ENCODE measurements at places on chromosomes 5 and 9. TPM values are rescaled to one million over a fixed set of nuclear protein-coding genes. Genes with fewer than 3 reads are reported as not detected.

Gene C9
- not detected for total RNA-seq

GRCh38 chr9:1997646-1998045 lies 17.5 kb upstream of the SMARCA2 start:
- no peak for DNase-seq

Gene CDKN2B-AS1
- 0.59 TPM for total RNA-seq

- DNase-seq = no peak
Observed at GRCh38 chr5:949815-950560, 57.3 kb downstream of the TRIP13 start.

DNA sequence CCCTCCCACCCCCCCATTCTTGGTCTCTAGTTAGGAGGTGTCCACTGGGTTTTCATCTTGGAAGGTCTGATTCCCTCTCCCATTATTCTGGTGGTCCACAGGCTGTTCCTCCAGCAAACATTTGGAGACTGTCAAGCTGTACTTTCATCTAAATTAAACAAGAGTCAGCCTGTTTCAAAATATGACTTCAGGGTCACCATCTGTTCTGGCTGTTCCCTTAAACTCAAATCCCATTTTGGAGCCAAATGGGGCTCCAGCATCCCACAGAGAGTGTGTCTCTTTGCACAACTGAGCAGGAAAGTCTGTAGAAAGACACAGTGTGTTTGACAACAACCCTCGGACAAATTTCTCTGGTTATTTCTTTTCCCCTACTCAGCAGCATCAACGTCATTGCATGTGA lies 20.5 kb downstream of the COL15A1 start:
- DNase-seq = no peak

- DNase-seq = no peak
Observed at GRCh38 chr9:111038331-111039230, at the start of gene LPAR1. LPAR1 (minus strand) TSS chr9:111038470; CDS start chr9:110972117, 66,353 bp downstream.

Gene OR2V1
- total RNA-seq = not detected

Gene NPR3
- total RNA-seq = not detected

Gene RANBP3L
- total RNA-seq = not detected

Gene GFRA3
- total RNA-seq = not detected

Gene PCDHGA1
- not detected for total RNA-seq

GRCh38 chr9:32524892-32525708 lies 896 bp downstream of the RIGI start:
- DNase-seq = peak; percentile 28

Gene ADAM19
- total RNA-seq = 107 TPM

DNA sequence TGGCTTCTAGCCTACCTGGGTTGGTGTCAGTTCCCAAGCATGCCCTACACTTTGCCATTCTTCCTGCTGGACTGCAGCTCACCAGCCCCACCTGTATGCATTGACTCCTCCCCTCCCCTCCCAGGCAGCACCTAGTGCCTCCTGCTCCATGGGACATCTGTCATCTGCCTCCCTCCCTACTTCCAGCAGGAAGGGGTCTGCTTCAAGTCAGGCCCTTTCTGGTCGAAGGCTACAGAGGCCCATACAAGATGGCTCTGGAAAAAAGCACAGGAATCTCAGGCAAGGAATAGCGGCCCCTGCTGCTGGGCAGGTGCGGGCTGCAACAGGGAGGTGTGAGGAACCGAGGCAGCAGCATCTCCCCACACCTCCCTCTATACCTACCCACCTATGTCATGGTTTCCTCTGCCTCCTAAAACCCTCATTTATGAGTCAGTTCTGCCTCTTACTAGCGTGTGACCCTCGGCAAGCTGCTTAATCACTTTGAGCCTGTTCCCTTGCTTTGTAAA lies 19.7 kb downstream of the WWC1 start:
- DNase-seq = no peak

Gene LCN1
- total RNA-seq = not detected

Gene CAVIN4
- total RNA-seq = 0.07 TPM

DNA sequence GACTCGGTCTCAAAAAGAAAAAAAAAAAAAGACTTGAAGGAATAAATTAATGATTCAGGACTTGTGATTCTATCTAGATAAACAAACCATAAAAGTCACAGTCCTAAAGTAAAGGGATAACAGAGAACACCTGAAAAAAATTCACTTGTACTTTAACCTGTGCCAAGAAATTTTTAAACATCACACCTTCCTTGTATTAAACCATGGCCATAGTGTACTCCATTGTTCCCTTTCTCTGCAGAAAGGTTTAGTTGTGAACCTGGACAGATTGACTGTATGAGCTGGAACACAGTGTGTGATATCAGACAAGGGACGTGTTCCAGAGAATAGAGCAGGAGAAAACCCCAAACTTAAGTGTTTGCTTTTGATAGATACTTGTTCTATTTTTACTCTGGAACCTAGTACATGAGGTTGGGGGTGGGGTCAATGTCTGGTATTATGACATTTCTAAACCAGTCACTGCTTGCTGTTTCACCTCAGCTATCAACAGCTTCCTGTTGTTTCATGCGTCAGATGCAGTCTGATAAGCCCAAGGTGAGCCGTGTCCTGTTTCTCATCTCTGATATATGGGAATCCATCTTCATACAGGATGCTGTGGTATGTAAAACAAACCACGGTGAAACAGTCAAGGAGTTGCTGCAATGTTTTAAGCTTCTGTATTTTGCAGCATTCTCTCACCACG lies 62.5 kb upstream of the ITGA1 start:
- DNase-seq = peak; percentile 71

- DNase-seq = peak; percentile 8
Observed at GRCh38 chr9:93265301-93265971, 81.5 kb downstream of the WNK2 start.

- no peak for DNase-seq
Observed at GRCh38 chr9:122819791-122820489, 8.4 kb downstream of the PDCL start.

Gene ABCA2
- total RNA-seq = 22.1 TPM

Gene SCGB3A2
- total RNA-seq = not detected

DNA sequence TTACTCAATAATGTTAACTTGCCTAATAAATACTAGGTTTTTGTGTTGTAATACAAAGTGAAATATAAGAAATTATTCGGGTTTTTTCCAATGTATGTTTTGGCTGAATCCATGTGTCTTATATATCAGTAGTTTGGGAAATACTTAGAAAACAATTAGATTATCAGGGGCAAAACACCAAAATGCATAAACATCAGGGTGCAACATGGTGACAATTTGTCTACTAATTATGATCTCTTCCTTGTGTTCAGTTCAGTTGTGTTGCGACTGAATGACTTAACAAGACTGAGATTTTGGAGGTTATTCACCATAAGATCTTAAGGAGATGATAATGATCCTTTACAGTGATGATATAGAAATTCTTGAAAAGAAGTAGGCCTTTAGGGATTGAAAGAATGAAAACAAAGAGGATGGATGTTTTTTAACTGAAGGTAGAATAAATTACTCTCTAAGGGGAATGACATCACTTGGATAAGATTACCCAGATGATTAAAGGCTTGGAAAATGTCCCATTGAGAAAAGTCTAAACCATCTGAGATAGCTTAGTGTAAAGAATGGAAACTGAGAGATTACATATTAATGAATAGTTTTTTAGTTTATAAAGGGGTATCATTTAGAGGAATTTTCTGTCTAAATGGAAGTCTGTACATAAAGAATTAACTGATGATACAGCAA lies 415.8 kb downstream of the SPATA31D1 start:
- no peak for DNase-seq

GRCh38 chr5:61809651-61810050 lies 477.6 kb downstream of the ZSWIM6 start:
- DNase-seq = no peak

Gene SLC34A3
- total RNA-seq = not detected

GRCh38 chr9:98540476-98540875 lies 168.3 kb downstream of the GABBR2 start:
- no peak for DNase-seq

Gene PCSK1
- total RNA-seq = not detected

DNA sequence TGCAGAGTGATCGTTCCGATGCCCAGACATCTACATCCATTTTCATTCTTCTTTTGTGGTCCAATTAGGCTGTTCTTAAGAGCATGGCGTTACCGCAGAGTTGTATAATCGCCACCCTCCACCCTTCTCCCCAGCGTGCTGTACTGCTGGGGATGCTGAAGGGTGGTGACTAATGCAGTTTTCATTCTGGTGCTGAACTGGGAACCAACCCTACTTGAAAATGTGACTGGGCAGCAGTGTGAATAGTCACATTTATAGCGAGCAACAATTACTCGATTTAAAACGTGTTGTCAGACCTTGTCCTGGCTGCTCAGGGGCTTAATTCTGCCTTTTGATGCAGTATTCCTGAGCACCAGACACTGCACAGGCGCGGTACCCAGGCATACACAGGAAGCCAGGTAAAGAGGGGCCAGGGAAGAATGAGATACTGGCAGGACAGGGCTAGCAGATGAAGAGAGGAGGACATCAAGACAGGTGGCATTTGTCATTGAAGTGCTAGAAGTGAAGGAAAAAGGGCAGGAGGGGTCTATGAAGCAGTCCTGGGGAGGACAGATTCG lies 719 bp upstream of the ISCA1 start:
- no peak for DNase-seq

- no peak for DNase-seq
Observed at GRCh38 chr9:71767163-71767775, 1.0 kb downstream of the CEMIP2 start.

DNA sequence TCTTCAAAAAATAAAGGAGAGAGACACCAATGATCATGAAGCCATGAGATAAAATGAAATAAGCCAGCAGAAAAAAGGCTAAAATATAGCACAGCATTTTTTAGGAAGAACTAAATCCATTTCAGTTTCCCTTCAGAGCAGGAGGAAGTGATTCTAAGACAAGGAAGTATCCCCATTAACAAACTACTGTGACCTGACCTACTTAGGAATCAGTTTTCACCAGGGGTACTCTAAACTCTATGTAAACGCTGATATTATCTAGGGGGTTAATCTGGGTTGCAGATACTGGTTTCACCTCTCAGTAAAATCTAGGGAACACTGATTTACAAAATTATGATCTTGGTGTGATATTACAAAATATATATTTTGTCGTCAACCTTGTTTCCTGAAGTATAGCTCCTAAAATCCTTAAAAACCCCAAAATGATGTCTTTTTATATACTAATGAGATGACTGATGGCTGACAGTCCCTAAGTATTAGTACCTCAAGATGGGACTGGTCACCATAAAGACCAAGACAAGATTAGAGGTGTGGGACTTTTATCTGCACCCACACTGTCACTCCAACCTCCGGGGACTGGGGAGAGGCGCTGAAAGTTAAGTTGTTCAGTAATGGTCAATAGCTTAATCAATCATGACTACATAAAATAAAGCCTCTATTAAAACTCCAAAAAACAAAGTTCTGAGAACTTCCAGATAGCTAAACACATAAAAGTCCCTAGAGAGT lies 2.9 kb upstream of the FNBP1 start:
- no peak for DNase-seq

Gene KYAT1
- total RNA-seq = 18.1 TPM

- peak; percentile 79 for DNase-seq
Observed at GRCh38 chr9:109012009-109012875, 1.1 kb downstream of the CTNNAL1 start.

DNA sequence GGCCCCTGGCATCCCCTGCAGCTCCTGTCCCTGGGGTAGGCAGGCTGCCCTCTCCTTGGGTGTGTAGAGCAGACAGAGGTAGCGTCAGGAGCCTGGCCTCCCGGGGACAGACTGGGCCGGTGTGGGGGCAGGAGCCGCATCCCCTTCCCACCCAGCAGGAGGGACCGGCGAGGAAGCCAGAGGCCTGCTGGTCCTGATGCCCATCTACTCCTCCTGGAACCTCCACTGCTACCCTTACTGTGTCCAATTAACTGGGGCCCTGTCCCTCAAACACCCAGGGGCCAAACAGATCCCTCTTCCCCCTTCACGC lies 15.6 kb downstream of the RALGDS start:
- DNase-seq = no peak

GRCh38 chr9:74856989-74857388 lies 30.7 kb downstream of the TRPM6 start:
- DNase-seq = no peak

Gene KIAA1191
- 40.3 TPM for total RNA-seq

Gene BHMT2
- not detected for total RNA-seq

- no peak for DNase-seq
Observed at GRCh38 chr5:79507251-79508205, 6.4 kb downstream of the HOMER1 start.

DNA sequence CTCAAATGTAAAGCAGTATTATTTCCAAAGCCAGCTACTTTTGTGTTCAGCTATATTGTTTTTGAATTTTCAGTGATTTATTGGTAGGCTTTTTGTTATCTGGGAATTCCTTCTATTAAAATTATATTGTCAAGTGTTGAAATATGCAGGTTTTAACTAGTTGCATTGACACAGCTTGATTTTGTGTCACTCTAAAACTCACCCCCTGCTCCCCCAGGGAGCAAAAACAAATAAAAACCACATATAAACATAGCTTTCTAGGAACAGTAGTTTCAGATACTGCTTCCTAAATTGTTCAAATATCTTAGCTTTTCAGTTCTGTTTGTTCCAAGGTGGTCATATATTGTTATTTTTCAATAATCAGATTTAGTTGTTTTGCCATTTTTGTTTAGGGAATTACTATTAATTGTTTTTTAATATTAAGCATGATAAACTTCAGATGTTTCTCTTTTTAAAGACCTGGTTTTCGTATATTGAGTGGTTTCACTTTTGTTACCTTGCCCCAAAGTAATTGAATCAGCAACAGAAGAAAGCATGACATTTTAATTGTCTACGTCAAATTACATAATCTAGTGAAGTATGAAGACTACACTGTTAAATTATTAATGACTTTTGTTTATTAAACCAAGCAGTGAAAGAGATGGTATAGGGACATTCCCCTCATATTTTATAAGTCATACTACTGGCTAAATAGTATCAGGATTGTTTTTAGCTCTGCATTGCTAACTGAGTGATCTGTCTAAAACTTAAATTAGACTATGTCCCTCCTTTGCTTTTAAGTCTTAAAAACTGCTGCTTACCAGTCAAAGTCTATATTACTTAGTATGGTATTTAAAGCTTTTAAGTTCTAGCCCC lies 43.4 kb downstream of the ERBIN start:
- DNase-seq = no peak

GRCh38 chr5:73922224-73922623 lies 296.2 kb downstream of the ARHGEF28 start:
- no peak for DNase-seq

Gene MARCOL
- total RNA-seq = not detected

Gene OR1J2
- total RNA-seq = not detected

- no peak for DNase-seq
Observed at GRCh38 chr5:39260095-39260494, 40.7 kb upstream of the FYB1 start.

- DNase-seq = no peak
Observed at GRCh38 chr9:123349033-123349432, 7.0 kb upstream of the CRB2 start.

Gene IL3
- total RNA-seq = 23.1 TPM
